ENCODE measurements at places on chromosomes 1 and 21.
A peak's percentile ranks its signal among the peaks of the same experiment; 100 is the strongest.

DNA sequence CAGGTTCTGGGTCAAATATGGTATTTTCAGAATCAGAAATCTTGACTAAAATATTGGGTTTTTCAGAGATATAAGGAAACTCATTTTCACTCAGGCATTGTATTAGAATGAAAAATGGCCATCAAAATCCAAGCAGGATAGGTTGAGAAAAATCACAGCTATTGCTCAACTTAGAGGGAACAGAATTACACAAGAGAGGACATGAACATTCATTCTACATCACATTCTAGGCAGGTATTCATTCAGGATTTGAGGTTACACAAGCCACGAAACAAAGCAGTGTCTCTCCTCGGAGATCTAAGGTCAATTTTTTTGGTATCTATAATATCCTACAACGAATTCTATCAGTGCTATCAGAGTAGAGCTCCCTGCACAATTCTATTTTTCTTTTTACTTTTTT is 163.6 kb upstream of the HP1BP3 start:
- DNase-seq: no peak

DNA sequence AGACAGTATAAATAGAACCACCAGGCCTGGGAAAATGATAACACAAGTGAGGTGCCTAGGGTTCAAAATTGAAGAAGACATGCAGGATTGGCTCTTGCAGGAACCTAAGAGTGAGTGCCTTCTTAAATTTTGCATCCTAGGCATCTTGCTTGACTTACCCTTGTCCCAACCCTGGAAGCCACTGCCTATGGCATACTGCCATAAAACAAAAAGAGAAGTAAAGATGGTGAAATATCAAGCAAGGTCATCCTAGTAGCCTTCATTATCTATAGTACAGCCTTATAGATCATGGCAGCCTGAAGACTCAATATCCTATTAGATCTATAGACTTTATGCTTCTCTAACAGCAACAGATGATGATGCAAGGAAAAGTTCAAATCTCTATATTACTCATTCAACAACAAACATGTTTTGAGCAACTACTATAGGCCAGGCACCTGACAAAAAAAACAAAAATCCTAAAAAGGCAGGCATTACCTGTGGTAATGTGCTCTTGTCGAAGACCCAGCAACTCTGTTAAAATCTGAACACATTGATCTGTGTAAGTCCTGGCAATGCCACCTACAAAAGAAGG is 6.3 kb downstream of the AP4B1 start:
- DNase-seq: no peak

GRCh38 chr1:118335331-118335732 is 150.3 kb upstream of the SPAG17 start:
- no peak for DNase-seq

DNA sequence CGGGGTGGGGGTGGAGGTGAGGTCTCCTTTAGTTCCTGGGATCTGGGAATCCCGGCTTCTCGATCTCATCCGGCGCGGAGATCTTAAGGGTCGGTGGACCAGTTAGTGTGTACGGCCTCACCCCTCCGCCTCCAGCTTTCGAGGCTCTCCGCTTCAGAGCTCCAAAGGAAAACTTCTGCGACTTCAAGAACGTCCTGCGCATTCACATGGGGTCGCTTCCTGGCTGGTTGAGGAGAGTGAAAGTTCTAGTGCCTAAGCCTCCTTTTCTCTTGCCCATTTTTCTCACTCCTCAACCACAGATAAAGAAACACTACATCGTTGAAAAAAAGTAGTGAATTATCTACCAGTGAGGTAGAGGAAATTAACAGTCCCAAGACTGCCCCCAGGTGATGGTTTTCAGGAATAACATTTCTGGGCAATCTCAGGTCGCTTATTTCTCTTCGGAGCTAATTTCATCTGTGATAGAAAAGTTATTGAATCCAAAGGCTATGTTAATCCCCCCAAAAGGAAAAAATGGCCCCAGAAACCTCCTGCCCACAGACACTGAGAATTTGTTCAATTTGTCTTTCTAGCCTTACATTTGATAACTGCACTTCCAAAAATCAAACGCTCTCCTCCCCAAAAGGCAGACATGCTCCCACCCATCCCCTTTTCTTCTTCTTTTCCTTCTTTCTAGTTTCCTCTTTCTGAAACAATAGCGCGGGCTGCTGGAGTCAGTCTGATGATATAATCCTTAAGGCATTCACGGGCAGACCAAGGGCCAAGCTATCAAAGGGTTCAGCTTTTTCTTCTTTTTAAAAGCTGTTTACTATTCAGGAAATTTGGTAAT is 20.6 kb upstream of the TBX15 start:
- peak; percentile 50 for DNase-seq

All from SK-MEL-5 (cell line).